GM03348 (cell line): ENCODE measurements at places on chromosomes 7 and 10.

DNA sequence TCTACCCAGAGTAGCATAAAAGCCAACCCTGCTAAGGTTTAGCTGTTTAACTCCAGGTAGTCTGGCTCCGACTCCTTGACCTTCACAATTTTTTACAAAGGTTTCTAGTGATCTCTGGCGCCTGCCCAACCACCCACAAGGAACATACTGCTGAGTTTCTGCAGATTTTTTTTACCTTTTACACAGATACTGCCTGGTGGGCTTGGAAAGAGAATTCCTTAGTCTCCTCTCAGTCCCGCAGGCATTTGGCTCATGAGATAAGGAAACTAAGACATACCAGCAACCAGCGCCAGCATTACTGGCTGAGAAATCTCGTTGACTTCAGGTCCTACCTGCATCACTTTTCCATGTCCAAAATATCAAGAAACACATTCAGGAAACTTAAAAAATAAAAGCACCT is 51.1 kb upstream of the LYZL1 start:
- DNase-seq, result no peak

DNA sequence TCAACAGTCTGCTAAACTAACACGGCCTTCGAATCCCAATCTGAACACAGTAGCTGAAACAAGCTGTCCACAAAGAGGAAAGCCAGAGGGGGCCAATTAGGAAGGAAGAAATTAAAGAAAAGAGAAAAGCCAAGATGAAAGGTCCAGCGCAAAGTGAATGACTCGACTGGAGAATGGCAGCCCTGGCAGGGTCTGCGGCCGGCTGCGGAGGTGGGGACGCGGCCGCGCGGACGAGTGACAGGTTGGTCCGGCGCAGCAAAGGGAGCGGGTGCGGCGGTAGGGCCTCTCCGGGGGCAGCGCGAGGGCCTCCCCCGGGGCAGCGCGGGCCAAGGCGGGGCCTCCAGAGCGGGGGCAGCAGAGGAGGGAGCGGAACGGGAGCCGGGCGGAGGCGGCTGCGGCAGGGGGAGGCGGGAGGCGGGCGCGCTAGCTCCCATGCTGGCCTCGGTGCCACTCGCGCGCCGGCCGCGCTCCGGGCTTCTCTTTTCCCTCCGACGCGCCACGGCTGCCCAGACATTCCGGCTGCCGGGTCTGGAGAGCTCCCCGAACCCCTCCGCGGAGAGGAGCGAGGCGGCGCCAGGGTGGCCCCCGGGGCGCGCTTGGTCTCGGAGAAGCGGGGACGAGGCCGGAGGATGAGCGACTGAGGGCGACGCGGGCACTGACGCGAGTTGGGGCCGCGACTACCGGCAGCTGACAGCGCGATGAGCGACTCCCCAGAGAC is at the start of gene VWC2:
Gene VWC2 (plus strand): TSS at position 421 of the 718 bp plus-strand sequence. CDS start 1,798 bp downstream, outside the sequence.
- DNase-seq, result peak; percentile 14

DNA sequence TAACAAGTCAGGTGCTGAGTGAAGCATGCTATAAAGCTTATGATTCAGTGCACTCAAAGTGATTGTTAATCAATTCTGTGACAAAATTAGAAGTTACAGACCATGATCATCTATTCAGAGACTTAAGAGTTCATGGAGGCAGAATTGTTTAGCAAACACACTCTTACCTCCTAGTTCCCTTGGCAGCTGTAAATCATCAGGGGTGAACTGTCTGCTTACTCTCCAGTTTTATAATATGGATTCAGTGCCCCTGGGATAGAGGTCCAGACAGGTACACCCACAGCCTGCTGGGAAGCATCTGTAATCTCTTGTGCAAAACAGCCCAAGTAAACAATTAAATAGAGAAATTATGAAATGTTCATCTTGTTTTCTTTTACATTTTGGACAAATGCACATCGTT is 835.0 kb upstream of the COBL start:
- no peak for DNase-seq

- no peak for DNase-seq
These were observed 146.0 kb downstream of the SND1 start for GRCh38 chr7:127798023-127798422.

- DNase-seq, result no peak
These were observed 18.6 kb upstream of the GSAP start for GRCh38 chr7:77434570-77435275.

- DNase-seq, result no peak
These were observed 71.5 kb downstream of the WAPL start for GRCh38 chr10:86449926-86450558.
